ENCODE measurements at places on chromosomes 4 and X. TPM values are rescaled to one million over a fixed set of nuclear protein-coding genes. Genes with fewer than 3 reads are reported as not detected.

GRCh38 chrX:123454712-123455431 is 270.8 kb downstream of the GRIA3 start:
- DNase-seq: no peak

DNA sequence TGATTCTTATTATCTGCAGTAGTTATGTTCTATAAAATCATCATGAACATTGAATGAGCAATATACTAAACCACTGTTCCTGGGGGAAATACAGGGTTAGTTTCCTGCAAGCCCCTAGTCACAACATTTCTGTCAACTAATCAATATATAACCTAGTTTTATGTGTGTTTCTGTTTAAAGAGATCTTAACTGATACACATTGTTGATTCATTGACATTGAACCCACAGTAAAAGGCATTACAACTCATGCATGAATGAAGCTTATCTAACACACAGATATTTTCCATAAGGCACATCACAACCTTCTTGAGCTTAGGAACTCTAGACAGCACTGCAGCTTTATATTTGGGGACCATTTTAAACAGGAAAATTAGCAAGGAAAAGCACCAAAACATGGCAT is 134.2 kb downstream of the CAMK2D start:
- DNase-seq: no peak

DNA sequence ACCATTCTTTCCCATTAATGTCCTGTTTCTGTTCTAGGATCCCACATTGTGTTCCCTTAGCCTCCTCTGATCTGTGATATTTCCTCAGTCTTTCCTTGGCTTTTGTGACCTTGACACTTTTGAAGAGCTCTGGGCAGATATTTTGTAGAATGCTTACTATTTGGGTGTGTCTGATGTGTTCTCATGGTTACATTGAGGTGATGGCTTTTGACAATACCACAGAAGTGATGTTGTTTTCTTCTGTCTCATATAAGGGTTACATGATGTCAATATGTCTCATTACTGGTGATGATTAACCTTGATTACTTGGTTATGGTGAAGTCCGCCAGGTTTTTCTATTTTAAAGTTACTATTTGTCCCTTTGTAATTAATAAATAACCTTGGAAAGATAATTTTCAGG is 183.7 kb downstream of the SOWAHB start:
- DNase-seq: no peak

DNA sequence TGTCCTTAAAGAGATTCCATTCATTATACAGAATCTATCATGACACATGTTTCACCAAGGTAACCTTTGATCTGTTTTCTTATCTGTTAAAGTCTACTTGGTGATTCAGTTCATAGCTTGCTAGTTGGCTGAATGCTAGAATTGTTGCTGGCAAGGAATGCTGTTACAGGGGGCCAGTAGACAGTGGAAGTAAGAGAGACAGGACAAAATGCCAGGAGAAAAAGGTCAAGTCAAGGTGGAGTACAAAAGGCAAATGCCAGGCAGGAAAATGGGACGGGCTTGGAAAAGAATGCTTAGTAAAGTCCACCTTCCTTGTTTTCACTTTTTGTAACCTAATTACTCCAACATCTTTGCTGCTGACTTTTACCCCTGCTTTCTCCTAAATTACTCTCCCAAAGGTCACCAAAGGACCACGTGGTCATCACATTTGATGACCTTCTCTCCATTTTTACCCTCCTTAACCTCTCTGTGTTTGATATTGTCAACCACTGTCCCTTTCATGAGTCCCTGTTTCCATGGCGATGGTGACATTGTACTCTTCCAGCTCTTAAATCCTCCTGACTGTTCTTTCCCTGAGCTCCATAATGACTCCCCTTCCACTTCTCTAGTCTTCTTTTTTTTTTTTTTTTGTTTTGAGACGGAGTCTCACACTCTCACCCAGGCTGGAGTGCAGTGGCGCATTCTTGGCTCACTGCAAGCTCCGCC is 24.5 kb upstream of the TAPT1 start:
- DNase-seq: no peak

DNA sequence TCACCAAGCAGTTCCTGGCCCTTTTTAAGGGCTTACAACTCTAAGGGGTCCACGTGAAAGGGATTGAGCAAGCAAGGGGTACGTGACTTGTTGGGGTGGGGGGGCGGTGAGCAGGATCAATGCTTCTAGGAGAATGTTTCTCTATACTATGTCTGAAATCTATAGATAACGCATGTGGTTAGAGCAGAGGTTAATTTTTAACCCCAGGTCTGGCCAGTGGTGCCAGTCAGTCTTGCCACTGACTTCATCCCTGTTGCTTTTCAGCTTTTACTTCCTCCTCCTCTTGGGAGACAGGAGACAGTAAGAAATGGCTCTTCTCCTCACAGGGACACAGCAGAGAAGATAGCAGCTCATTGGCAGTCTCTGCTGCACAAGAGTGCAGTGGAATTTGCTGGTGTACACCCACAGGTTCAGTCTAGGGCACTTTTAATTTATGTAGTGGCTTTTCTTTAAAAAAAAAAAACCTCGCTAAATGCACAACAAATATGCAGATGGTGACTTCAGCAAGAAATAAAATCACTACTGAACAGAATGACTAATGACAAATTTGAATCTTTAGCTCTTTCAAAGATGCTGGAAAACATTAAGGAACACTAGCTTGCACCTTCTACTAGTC is 190.5 kb downstream of the CCNG2 start:
- no peak for DNase-seq

GRCh38 chr4:24105327-24106038 is 215.6 kb upstream of the PPARGC1A start:
- DNase-seq: no peak

- DNase-seq: no peak
These were observed 822.9 kb downstream of the RAPGEF2 start for GRCh38 chr4:159925770-159926169.

PTCHD1 gene
- not detected for polyA plus RNA-seq

RASSF6 gene
- 4.7 TPM for polyA plus RNA-seq

DNA sequence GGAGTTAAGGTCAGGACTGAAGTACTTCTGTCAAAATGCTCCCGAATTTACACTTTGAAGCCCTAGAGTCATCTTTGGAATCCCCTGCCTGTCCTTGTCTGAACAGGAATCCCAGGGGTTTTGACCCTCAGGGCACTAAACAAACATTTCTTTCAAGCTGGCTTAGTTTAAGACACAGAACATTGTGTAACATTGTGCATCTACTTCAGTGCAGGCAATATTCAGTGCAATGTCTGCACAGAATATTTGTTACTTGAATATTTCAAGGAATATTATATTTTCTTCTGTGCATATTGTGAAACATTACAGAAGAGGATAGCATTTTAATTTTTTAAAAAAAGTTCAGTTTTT is 763.4 kb downstream of the PCDH18 start:
- no peak for DNase-seq
